NCI-H1092 treated with DMSO at 0.1 percent for 48 hours (cell line): ENCODE measurements at places on chromosomes 6 and 20.

DNA sequence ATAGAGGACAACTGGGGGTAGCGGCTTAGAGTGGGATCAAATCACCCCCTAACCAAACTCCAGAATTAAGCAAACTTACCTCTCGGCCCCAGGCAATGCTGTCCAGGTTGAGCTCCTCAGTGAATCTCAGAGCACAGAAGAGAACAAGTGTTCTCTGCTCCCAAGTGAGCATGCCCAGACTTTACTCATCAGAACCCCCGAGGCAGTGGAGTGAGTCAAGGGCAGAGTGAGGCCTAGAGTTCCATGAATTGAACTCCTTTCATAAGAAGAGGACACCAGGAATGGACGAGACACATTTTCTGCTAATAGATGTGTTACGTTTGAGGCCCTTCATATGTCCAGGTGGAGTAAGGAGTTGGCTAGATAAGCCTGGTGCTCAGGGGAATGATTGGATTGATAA lies 134.0 kb upstream of the DTNBP1 start:
- no peak for DNase-seq

- DNase-seq, result no peak
Observed at GRCh38 chr6:54737247-54737646, 109.3 kb upstream of the FAM83B start.

DNA sequence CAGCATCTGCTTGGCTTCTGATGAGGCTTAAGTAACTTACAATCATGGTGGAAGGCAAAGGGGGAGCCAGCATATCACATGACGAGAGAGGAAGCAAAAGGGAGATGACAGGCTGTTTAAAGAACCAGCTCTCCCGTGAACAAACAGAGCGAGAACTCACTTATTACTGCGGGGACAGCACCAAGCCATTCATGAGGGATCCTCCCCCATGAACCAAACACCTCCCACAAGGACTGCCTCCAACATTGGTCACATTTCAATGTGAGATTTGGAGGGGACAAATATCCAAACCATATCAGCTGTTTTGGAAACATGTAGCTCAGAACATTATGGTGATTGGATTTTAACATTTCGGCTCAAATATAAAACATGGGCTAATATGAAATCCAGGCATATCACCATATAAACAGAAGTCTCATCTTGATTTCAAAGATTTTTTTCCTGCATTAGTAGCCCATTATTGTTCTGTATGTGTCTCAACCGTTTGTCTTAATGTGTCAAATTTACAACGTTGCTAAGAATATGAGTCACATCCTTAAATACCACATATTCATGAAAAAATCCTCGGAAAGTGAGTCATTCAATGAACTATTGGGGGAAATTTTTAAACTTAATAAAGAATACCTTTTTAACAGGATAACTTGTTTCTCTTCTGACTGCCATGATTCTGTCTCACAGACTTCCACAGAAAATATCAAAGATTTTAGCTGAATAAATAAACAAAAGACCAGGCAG lies 894.3 kb downstream of the TFAP2A start:
- DNase-seq, result no peak

GRCh38 chr6:167711211-167711610 lies 115.5 kb upstream of the AFDN start:
- no peak for DNase-seq

DNA sequence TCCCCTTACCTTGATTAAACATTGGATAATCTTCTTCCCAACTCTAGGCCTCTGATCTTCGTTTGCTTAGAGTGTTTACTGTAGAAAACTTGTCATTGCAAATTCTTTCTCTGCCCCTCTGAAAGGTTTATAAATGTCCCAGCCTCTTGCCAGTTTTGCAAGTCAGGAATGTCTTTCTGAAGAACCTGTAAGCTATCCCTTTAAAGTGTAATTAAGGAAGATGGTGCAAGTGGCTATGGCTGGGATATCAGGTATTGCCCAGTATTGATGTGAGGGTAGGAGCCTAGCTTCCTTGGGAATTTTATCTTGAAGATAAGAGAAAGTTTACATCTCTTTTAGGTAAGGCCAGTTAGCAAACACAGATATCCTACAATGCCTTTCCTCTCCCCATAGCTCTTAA lies 211.0 kb upstream of the RIMS1 start:
- DNase-seq, result no peak

- DNase-seq, result no peak
Observed at GRCh38 chr20:50126662-50127061, 13.7 kb upstream of the UBE2V1 start.

GRCh38 chr6:52305948-52306767 lies 21.6 kb upstream of the MCM3 start:
- no peak for DNase-seq

DNA sequence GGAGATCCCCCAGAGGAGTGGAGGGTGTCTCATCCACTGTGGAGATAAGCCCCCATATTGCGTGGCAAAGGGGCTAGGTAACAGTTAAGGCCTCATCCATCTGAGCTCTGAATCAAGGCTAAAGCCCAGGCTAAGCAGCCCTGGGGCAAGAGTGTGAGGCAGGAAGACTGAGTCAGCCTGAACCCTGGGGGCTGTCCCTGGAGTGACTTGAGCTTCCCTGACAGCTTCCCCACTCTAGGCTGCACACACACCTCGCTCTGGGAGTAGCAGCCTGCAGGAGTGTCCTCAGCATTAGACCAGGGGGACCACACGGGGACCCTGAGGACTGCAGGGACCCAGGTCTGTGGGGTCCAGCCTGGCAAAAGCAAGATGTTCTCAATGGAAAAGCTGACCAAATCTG lies 27.9 kb downstream of the UBD start:
- DNase-seq, result no peak

DNA sequence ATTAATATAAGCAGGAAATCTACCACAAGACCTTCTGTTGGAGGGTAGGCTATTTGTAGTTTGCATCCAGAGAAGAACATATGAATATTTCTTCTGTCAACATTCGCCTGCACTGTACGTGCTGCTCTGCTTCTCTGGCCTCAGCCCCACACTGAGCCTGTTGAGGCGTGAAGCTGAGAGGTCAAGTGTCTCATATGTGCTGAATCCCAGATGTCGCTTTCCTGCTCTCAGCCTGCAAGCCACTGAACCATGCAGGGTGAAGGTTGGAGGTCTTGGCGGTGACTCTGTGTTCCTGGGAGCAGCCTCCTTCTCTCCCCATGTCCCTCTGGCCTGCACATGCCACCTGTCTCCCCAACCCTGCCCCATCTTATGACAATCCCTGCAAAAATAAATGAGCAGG lies 83.6 kb downstream of the TMEM170B start:
- peak; percentile 56 for DNase-seq

DNA sequence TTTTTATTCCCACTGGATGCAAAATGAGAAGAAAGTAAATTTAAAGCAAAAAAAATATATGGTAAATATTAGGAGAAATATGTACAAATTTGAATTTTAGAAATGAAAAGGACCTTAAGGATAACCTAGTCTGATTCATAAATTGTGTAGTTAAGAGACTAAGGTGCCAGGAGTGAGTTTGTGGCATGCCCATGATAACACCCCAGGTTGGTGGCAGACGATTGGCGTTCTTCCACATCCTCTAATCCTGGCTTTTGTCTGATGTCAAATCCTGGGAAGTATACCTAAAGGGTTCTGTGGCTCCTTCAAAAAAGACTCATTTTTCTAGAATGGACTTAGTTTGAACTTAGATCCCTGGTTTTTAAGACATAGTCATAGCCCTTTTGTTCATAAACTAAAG lies 62.2 kb downstream of the SAMD5 start:
- no peak for DNase-seq

DNA sequence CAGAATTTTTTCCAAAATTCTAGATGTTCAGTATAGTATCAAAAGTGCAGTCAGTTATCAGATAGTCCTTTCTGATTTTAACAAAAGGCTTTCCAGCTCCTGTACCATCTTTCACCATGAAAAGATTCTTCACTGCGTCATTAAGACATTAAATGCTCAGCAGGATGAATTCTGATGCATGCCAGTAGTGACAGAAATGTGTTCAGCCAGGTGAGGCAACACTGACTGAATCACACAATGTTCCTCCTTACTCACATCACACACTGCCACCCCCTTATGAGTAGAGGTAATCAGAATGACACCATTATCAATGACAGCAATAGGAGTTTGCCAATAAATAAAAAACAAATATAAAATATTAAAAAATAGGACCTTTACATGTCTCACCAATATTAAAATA lies 426.6 kb upstream of the PLCB4 start:
- DNase-seq, result no peak

GRCh38 chr6:111417181-111417585 lies 65.8 kb downstream of the REV3L start:
- peak; percentile 53 for DNase-seq

DNA sequence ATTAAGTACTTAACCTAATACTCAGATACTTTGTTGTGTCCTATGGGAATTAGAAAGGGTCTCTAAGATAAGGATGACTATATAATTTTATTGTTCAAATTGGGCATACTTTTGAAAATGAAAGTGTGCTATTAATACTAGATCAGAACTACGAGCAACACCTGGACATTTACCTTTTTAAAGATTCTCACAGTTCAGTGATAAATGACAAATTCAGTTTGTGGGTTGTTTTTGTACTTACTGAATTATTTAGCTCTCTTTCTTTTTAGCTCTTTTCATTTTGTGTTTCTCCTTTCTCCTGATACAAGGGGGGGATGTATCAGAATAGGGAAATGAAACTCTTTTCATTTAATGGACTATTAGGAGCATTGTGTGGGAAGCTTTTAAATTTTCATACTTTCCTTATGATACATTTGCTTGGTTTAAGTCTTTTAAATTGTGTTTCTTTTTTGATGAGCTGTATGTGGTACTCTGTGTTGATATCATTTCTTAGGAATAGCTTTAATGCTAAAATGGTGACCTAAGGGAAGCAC lies 47.5 kb downstream of the PHF3 start:
- DNase-seq, result no peak

GRCh38 chr6:56556751-56557540 lies 85.7 kb downstream of the DST start:
- no peak for DNase-seq

GRCh38 chr20:57911512-57912226 lies 201.9 kb upstream of the PMEPA1 start:
- DNase-seq, result no peak

GRCh38 chr6:25301362-25301761 lies 22.2 kb downstream of the CARMIL1 start:
- DNase-seq, result no peak

DNA sequence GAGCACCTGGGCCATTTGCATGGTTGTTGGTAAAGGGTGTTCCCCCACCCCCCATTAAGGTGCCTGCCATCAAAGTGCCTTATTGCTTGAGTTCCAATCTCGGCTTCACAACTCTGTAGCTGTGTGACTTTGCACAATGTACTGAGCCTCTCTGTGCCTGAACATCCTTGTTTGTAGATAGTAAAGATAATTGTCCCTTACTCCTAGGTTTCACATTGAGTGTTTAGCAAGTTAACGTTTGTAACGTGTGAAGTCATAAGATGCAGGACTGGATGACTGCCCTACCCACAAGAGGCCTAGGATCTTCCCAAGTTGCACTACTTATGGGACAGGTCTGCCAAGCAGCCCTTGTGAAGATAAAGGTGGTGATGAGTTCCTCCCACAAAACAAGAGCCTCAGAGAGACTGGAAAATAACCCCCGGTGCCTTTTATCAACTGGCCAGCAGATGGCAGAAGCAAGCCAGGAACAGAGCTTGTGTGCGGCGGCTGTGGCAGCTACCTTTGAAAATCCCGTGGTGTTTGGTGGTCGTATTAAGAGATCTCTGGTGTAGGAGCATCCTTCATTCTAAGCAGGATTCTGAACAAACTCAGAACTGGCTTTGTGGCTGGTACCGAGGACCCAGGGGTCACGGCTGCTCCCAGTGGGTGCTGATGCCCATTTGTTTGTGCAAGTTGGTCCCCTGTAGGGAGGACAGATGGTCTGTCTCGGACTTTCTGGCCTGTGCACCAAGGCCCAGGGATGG lies 99.1 kb downstream of the CDH26 start:
- peak; percentile 90 for DNase-seq

DNA sequence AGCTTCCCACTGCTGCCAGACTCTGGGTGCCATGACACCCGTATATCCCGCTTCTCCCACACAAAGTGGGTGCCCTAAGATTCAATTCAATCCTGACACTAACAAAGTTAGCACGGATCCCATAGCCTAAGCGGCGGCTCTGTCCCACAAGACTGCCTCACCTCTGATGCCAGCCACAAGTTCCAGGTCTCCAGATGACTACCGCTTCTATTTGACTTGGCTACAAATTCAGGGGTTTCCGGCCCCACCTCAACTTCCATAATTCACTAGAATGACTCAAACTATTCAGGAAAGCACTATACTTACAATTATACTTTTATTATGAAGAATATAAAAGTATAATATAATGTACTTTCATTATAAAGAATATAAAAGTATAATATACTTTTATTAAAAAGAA lies 24.8 kb upstream of the SLC22A23 start:
- no peak for DNase-seq

GRCh38 chr6:133097208-133097607 lies 143.9 kb upstream of the EYA4 start:
- no peak for DNase-seq

GRCh38 chr6:40695750-40696415 lies 108.7 kb upstream of the LRFN2 start:
- peak; percentile 50 for DNase-seq

DNA sequence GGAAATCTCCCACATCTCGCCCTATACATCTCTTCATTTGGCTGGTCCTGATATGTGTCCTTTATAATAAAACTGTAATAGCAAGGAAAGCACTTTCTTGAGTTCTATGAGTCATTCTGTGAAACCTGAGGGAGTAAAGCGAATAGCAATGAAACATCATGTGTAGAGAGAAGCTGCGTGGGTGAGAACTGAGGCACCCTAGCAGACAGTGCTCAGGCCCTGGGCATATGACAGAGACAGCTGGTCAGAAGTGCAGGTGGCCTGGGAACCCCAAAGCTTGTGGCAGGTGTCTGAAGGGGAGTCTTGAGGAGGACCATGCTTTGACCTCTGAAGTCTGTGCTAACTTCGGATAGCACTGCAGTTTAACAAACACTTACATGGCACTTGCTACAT lies 1.3 kb upstream of the BLOC1S5 start:
- no peak for DNase-seq
